ENCODE measurements at places on chromosomes 1 and 21.
A peak's percentile ranks its signal among the peaks of the same experiment; 100 is the strongest.

- DNase-seq, result no peak
Measured at GRCh38 chr1:33195556-33195955, 13.7 kb upstream of the TRIM62 start.

DNA sequence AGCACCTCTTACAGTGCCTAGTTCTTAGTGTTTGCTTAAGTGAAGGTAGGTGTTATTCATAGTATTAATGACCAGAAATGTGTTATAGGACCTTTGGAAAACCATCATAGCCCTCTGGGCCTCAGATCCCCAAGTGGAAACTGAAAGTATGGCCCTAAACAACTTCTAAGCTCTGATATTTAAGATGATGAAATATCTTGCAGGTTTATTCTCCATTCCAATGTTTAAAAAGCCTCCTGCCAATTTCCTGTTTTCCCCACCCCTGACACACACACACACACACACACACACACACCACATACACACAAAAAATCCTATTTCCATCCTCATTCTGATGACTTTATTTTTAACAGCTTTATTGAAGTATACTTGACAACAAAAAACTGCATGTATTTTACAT, 108.2 kb downstream of the DIRAS3 start:
- DNase-seq, result no peak

- no peak for DNase-seq
Measured at GRCh38 chr1:86846164-86846647, 67.7 kb downstream of the SELENOF start.

- DNase-seq, result peak; percentile 94
Measured at GRCh38 chr1:225908773-225909172, 15.3 kb downstream of the PYCR2 start.

- DNase-seq, result peak; percentile 61
Measured at GRCh38 chr1:17168091-17168876, 36.6 kb upstream of the PADI1 start.

DNA sequence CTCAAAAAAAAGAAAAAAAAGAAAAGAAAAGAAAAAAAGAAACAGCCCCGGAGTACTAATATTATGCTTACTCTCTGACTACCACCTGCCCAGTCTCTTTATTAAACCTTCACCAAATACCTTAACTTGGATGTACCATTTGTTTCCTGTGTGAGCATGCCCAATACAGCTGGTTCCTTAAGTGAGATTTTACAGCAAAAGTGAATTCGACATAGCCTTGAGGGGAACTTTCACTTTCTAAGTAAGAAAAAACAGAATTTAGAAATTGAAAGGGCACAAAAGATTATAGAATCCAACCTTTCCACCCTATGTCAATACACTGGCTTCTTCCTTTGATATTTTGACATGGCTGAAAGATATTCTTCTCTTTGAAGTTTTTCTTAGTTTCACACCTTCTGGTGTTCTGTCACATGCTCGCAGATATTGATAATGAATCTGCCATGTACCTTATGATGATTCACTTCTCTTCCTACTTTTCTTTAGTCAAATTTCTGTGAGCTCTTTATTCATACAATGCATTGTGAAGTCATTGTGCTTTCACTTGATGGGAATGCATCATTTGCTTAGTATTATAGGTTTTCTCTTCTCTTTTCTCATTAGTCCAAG, 5.2 kb upstream of the GIPC2 start:
- DNase-seq, result no peak

DNA sequence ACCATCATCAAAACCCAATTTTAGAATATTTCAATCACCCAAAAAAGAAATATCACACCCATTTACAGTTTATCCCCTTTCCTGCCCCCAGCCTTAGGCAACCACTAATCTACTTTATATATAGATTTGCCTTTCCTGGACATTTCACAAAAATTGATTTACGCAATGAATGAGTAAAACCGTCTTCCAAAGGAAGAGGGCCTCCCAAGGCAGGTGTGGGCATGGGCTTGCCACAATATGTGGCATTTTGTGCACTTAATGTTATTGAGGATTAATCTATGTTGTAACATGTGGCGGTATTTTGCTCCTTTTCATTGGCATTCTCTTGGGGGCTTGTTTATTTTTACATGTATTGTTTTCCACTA, 11.8 kb upstream of the BMP8B start:
- DNase-seq, result no peak

- DNase-seq, result no peak
Measured at GRCh38 chr1:56872597-56872996, 18.0 kb downstream of the C8A start.

GRCh38 chr1:63774617-63775417, 1.0 kb downstream of the ROR1 start:
- peak; percentile 22 for DNase-seq

DNA sequence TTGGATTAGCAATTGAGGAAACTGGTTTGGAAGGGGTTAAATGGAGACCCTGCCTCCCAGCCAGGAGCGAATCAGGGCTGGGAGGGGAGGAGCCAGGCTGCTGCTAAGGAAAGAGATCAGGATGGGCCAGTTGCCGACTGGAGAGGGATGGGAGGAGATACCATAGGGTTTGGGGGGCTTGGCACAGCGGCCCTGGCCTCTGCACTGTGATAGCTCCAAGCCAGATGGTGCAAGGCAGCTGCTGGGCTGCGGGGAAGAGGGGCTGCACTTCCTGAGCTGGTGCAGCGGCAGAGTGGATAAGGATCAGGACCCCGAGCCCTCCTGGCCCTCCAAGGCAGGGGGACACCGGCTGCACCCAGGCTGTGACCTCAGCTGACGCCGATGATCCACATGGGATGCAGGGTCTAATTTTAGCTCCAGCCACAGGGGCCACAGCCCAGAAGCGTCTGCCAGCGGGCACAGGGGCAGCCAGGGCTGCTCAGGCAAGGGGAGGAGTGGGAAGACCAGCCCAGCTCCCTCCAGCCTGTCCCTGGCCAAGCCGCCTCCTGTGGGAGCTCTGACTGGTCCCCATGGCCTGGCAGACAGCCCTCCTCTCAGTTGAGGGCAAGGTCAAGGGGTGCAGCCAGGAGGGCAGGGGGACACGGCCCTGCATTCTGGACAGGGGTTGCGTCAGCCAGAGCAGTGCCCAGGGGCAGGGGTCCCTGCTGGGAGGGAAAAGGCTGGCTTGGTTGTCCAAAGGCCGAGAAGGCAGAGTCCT, at the start of gene EXTL1:
TSS of gene EXTL1 (plus strand) at position 129 of the 757 bp plus-strand sequence. CDS start 872 bp downstream, outside the sequence.
- no peak for DNase-seq

DNA sequence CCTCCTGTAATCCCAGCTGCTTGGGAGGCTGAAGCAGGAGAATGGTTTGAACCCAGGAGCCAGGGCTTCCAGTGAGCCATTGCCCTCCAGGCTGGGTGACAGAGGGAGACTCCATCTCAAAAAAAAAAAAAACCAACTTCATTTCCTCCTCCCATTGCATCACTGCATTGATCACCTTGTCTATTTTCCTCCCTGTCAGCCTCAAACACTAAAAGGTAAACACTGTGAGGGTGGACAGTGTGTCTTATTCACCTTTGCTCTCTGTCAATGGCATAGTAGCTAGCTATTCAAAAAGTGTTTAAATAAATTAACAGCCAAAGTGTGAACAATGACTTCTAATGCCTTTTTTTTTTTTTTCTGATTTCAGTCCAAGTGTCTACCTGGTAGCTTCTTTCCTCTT, 13.4 kb upstream of the DESI2 start:
- DNase-seq, result no peak

GRCh38 chr1:101188331-101188730, 48.5 kb upstream of the S1PR1 start:
- DNase-seq, result no peak

DNA sequence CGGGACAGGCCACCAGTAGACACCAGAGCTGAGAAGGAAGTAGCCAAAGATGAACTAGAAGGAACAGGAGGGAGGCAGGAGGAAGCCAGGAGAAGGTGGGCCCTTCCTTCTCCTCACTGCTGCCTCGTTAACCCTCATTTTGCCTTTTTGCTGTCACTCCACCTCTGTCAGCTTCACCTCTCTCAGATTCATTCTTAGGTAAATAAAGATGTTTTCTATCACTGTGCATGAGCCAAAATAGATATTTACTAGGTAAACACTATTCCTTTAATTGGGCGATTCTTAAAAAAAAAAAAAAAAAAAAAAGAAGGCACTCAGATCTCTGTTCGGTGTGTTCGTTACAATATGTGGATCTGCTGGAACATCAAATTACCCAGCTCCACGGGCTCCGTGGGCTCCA, 112.3 kb downstream of the GLUL start:
- no peak for DNase-seq

- peak; percentile 79 for DNase-seq
Measured at GRCh38 chr1:117120774-117121588, 568 bp downstream of the TRIM45 start.

DNA sequence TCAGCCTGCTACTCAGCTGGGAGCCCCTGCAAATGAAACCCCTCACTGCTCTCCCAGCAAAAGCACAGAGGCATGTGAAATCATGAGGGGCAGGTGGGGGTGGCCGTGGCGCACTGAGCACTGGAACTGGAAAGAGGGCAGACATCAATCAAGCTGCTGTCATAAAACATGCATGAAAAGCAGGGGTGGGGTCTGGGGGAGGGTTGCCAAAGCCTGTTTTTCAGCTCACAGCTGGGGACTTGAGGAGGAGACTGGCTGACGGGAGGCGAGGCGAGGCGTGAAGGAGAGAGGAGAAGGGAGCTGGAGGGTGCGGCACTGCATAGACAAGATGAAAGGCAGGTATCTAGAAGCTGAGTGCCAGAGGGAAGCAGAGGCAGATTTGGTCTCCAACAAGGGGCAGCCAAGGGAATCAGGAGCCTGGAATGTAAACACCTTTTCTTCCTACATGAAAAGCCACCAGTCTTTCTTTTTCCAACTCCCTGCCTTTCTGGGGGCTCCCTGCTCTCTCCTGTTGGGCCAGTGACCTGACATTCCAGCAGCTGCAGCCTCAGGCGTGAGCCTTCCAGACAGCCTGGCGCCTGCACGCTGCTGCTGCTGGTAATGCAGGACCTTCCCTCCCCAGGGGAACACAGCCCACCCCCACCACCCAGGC, 87.0 kb downstream of the NMNAT2 start:
- peak; percentile 46 for DNase-seq

DNA sequence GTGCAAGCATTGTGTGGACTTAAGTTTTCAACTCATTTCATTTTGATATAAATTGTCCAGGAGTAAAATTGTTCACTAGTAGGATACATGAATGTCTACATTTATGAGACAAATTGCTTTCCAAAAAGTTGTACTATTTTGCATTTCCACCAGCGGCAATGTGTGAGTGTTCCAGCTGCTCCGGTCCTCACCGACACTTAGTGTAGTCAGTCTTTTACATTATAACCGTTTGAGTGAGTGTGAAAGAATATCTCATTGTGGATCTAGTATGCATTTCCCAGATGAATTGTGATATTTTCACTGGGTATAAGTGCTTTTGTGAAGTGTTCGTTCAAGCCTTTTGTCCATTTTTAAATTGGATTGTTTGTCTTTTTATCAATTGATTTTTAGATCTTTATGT, 111.5 kb upstream of the ARHGEF16 start:
- DNase-seq, result no peak

DNA sequence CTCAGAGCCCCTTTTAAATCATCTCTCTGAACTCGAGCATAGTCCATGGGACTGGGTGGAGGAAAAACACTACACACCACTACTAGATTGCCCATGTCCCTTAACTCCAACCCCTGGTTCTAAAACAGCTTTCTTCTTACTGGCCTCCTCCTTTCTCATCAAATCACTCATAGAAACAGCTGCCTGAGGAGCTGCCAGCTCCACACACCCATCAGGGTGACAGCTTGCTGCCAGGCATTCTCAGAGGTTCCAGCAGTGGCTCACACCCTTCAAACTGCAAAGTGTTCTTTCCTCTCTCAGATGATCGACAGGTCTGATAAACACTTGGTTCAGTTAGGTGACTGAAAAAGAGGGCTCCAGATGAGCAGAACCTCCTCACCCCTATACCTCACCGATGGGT, 543.0 kb upstream of the PLXNA2 start:
- DNase-seq, result no peak

- peak; percentile 34 for DNase-seq
Measured at GRCh38 chr1:95388031-95388430, 154.0 kb downstream of the RWDD3 start.

DNA sequence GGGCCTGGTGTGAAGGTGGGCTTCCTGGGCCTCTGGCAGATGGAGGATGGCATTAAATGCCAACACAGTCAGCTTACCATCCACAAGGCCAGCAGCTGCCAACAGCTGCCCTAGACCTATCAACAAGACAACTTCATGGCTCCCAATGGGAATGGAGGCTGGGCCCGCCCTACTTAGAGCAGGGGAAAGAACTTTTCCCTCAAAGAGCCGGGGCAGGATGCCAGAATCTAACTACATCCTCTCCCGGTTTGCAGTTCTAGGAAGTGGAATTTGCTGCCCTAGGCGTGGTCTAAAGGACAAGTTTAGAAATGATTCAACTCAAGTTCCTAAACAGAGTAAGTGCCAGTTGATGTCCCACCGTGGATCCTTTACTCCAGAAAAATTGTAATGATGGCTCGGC, 13.1 kb downstream of the ICMT start:
- no peak for DNase-seq

DNA sequence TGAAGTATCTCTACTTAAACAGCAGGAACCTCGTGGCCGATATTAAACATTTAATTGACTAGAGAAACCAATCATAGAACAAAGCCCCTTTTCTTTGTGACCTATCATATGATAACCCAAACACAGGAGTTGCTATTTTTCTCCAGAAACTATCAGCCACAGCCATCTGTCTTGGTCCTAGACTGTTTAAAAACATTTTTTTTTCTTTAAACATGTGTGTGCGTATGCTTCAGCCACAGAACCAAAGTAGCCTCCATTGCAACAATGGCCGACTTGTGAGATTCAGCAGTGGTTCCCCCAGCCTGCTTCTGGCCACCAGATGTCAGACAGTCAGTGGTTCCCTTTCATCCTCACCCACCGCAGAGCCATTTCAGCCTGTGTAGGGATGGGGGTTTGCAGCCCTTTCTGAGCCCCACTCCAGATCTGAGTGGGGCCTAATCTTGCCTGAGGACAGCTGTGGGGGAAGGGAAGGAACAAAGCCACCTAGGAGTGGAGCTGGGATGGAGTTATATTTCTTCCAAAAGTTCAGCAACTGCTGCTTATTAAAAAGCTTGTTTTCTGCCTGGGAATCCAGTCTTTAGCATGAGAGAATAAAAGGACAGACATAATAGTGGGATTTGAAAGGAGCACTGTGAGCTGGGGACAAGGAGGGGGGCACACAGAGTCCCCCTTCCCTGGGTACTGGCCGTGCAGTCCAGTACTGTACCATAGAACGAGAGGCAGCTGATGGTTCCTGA, 11.7 kb upstream of the IGSF3 start:
- DNase-seq, result peak; percentile 15

- DNase-seq, result no peak
Measured at GRCh38 chr1:218811497-218811896, 362.2 kb upstream of the LYPLAL1 start.
